Posterior cingulate gyrus (tissue), 11 donors: ENCODE measurements at places on chromosomes 3 and 15.

GRCh38 chr15:64144192-64144564 is 7.4 kb upstream of the SNX22 start:
- DNase-seq: no peak

DNA sequence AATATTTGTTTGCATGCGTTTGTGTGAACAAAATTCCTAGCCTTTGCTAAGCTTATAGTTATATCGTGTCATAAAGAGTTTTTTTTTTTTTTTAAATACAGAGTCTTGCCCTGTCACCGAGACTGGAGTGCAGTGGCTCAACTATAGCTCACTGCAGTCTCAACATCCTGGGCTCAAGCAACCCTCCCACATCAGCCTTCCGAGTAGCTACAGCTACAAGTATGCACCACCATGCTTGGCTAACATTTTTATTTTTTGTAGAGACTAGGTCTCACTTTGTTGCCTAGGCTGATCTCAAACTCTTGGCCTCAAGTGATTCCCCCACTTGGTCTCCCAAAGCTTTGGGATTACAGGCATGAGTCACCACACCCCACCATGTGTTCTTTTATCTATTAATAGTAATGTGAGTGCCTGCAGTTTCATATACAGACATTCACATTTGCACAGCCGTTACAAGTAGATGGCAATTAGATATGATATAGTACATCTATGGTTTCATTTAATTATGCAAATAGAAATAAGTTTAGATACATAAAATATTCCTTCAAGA is 848.6 kb downstream of the PDCD6IP start:
- DNase-seq: no peak

GRCh38 chr3:156090126-156090525 is 30.3 kb upstream of the KCNAB1 start:
- DNase-seq: no peak

DNA sequence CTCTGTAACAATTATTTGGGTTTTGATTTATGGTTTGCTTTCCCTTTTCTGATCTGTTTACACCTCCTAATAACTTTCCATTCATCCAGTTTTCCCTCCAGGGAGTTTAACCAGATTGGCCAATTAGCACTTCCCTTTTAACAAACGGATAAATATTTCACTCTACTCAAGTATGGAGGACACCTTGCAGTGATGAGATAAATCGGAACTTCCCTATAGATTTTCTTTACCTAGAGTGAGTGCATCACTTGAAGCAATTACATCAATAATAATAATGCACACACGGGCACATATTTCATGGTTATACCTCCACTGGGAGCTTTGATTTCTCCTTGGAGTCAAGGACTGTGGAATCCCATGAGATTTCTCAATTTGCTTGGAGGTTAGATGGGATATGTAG is 239.1 kb upstream of the CFAP20DC start:
- no peak for DNase-seq

GRCh38 chr3:182671541-182671940 is 121.8 kb upstream of the ATP11B start:
- no peak for DNase-seq

GRCh38 chr3:66416556-66417304 is 84.1 kb downstream of the LRIG1 start:
- no peak for DNase-seq

DNA sequence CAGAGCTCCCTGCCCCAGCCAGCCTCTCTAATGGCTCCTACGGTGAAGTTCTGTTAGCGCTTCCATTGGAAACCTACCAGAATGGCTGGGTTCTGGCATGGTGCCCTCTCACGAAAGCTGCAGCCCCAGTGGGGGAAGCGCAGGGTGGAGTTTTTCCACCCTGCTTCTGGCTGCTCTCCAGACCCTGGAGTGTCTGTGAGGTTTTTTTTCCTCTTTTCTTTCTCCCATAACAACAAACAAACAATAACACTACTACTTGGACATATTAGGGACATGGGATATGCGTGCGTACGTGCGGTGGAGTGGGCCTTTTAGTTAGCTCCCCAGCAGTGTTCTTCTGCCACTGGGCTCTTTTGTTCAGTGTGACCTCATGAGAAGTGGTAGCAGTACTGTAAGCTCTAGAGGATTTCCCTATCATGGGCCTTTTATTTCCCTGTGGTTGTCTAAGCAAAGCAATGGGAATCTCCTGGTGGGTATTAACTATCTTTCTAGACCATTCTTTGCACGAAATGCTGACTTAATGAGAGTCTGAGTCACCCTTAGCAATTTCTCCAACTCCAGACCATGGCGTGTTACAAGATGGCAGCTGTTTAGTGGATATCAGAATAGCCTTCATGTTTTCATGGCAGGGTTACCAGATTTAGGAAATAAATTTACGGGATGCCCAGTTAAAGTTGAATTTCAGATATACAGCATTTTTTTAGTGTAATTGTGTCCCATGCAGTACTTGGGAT is 161.9 kb downstream of the FNDC3B start:
- no peak for DNase-seq

GRCh38 chr15:52733088-52733487 is 53.9 kb upstream of the ATOSA start:
- DNase-seq: no peak

DNA sequence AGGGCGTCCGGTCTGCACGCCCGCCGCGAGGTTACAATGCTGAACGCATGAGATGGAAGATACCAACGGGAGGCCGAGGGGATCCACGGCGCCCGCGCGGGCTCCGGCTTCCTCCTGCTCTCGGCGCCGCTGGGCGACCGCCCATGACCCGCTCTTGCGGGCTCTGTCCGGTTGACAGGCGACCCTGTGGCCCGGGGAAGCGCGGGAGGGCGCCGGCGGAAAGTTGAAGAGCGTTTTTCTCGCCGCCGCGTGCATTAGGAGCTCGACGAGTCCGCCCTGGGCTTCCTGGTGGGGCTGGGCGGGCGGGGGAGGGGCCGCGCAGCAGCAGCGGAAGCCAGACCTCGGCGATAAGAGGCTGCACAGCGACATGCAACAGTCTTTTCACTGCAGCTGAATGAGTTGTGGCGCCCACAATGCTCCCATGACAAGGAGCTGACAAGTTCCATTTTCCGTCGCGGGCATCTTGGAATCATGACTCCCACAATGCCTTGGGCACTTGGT is at the start of gene MBNL1:
MBNL1 (plus strand) TSS at position 375 of the 501 bp plus-strand sequence. CDS start 31,265 bp downstream, outside the sequence.
- DNase-seq: peak; percentile 93

GRCh38 chr3:31918179-31919150 is 62.6 kb downstream of the OSBPL10 start:
- no peak for DNase-seq

GRCh38 chr3:13233487-13234485 is 160.6 kb upstream of the IQSEC1 start:
- no peak for DNase-seq

- no peak for DNase-seq
Observed at GRCh38 chr3:148078658-148079057, 619.0 kb upstream of the AGTR1 start.

DNA sequence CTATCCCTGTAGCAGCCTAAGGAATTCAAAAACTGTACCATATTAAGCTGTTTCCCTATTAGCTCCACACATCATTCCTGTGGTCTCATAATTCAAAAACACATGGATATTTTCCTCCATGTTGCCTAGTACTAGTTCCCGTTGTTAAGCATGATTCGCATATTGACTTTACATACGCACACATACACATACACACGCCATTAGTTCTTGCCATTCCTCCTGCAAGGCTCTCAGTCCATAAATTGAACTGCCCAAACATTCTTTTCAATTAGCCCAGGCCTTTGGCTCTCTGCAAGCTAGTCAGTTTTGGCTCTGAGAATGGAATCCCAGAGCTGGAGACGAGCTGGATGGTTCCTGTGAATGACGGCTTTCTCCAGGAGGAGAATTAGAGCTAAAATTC is 57.2 kb upstream of the RAD18 start:
- DNase-seq: no peak

GRCh38 chr15:77907824-77908751 is 169.4 kb downstream of the TBC1D2B start:
- DNase-seq: peak; percentile 78

- DNase-seq: no peak
Observed at GRCh38 chr15:71189718-71190117, 74.4 kb downstream of the THSD4 start.

- no peak for DNase-seq
Observed at GRCh38 chr15:78149805-78150751, 916 bp downstream of the IDH3A start.

- DNase-seq: no peak
Observed at GRCh38 chr15:92803852-92804609, 96.1 kb upstream of the CHD2 start.

DNA sequence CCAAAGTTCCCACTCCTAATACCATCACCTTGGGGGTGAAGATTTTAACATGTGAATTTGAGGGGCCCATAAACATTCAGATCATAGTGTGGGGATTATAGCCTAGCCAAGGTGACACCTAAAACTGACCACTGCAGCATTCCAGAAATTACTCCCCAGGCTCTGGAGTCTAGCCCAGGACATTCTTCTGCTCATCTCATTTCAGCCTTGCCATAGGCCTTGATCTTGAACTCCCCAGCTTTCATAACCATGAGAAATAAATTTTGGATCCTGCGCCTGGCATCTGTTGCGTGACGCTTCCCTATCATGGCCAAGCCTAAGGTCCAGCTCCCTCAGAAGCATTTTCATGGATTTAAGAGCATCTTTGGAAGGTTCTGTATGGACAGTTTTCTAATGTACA is 502.9 kb upstream of the THBS1 start:
- no peak for DNase-seq

GRCh38 chr3:112931736-112932521 is 43.0 kb downstream of the CD200R1 start:
- DNase-seq: no peak

DNA sequence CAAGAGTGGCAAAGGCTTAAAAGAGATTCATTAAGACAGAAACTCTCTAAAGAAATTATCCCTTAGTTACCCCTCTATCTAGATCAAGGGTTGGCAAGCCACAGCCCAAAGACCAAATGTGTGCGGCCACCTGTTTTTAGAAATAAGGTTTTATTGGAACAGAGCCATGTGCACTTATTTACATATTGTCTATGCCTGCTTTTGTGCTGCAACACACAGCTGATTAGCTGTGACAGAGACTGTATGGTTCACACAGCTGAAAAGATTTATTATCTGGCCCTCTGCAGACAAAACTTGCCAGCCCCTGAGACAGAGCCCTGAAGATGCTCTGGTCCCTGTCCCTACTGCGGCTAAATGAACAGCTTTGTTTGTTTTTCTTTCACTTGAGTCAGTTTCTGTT is 88.1 kb downstream of the ADAMTS9 start:
- DNase-seq: no peak

DNA sequence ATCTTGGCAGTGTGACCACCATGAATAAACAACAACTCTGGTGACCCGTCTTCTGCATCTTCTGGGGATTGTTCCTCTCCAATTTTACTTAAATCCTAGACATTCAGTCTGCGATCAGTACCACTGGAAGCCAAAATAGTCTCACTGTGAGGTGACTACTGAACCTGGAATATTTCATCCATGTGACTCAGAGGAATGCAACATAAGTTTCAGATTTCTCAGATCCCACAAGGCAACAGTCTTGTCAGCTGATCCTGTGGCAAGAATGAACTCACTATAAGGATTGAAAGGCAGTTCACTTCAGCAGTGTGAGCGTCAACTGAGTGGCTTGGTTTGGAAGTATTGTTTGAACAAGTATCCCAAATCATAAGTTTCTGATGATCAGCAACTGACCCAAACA is 13.2 kb downstream of the NSUN3 start:
- no peak for DNase-seq

DNA sequence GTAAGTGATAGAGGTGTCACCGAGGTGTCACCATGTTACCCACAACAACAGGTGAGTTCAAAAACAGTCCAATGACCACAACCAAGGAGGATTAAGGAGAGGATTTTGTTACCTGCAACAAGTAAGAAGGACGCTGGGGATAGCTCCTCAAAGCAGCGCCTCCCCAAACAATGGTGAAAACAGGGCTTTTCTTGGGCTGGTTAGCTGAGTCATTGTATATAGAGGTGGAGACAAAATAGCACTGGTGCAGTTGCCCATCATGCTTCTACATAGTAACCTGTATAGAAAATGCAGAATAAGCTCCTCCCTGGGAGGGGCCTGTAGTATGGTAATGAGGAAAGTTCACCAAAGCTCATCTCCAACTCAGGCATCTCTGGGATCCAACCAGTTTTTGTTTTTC is 116.9 kb upstream of the EIF1B start:
- DNase-seq: no peak

GRCh38 chr3:186515125-186515524 is 29.1 kb downstream of the CRYGS start:
- DNase-seq: no peak

GRCh38 chr15:90840157-90840855 is 28.1 kb upstream of the FURIN start:
- no peak for DNase-seq

GRCh38 chr3:4417449-4417848 is 49.6 kb downstream of the SUMF1 start:
- DNase-seq: no peak

GRCh38 chr3:23874359-23875112 is 42.3 kb downstream of the NKIRAS1 start:
- DNase-seq: no peak

GRCh38 chr15:57541271-57541670 is 50.4 kb upstream of the MYZAP start:
- DNase-seq: no peak

GRCh38 chr3:94004301-94004910 is 24.0 kb downstream of the STX19 start:
- DNase-seq: no peak

GRCh38 chr15:99009741-99010330 is 2.2 kb upstream of the PGPEP1L start:
- no peak for DNase-seq

DNA sequence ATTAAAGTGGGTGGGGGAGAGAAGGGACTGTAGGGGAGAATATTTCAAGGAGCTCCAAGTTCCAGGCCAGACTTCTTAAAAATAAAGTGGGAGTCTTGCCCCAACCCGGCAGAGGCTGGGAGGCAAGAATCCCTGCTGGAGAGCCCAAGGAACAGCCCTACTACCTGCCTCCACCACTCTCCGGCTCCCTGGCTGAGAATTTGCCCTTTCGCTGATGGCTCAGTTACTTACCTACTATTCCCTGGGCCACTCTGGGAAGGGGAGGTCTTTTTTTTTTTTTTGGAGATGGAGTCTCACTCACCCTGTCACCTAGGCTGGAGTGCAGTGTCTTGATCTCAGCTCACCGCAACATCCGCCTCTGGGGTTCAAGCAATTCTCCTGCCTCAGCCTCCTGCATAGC is 15.5 kb downstream of the MYL3 start:
- no peak for DNase-seq

GRCh38 chr15:45087513-45087912 is 26.5 kb downstream of the DUOX2 start:
- no peak for DNase-seq

DNA sequence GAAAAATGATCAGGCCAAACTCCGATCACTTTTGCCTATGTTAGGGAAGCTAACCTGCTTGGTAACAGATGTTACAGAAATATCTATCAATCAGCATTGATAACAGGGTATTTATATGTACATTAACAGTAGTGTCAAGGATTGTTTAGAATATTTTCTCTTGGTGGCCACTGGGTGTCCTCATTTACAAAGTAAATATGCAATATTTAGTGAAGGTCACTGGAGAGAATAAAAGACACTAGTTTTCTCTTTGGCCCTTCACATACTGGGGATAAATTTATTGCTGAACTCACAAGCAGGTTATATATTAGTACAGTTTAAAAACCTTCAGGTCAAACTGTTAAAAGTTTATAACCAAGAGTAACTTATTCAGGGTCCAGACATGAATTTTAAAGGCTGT is 69.0 kb downstream of the TIGIT start:
- no peak for DNase-seq

GRCh38 chr15:39999538-40000200 is 39.3 kb downstream of the SRP14 start:
- no peak for DNase-seq

- no peak for DNase-seq
Observed at GRCh38 chr15:59178151-59178695, 28.4 kb upstream of the LDHAL6B start.

- no peak for DNase-seq
Observed at GRCh38 chr3:112974894-112975293, at the start of gene CD200R1. Gene CD200R1, minus strand, starts transcription at chr3:112975103. Its CDS starts 246 bp downstream, at chr3:112974857.
